ENCODE measurements at places on chromosomes 7 and 10.

DNA sequence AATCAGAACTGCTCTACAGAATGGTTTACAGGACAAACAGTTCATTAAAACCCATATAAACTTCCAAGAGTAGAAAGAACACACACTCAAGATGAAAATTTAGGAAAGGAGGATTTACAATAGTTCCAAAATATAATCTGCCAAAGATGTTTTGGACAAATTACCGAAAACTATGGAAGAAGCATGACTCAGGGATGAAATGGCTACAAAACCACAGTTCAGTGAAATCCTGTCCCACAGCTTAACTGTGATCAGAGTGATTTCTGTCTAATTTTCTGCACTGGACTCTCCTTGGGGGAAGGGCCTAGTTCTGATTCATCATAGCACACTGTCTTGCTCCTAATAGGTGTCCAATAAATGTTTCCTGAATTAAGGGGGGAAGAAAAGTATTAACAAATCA is 82.2 kb downstream of the HIPK2 start:
- DNase-seq = peak; percentile 68

- peak; percentile 73 for DNase-seq
Measured at GRCh38 chr10:51074238-51075028, at the start of gene PRKG1. PRKG1 (plus strand) TSS chr10:51074487.

DNA sequence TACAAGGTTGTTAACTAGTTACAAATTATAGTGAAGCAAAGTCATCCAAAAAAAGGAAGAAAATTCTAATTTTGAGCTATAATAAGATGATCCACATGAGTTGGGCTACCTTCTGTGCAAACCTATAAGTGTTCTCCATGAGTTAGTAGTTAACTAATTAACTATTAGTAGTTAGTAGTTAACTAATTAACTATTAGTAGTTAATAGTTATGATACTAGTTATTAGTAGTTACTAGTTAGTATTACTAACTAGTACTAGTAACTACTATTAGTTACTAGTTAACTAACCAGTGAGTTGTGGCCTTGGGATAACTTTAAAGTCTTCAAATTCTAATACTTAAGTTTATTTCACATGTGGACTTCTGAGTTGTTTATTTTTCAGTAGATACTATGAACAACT is 453.4 kb upstream of the GRM3 start:
- DNase-seq = no peak

DNA sequence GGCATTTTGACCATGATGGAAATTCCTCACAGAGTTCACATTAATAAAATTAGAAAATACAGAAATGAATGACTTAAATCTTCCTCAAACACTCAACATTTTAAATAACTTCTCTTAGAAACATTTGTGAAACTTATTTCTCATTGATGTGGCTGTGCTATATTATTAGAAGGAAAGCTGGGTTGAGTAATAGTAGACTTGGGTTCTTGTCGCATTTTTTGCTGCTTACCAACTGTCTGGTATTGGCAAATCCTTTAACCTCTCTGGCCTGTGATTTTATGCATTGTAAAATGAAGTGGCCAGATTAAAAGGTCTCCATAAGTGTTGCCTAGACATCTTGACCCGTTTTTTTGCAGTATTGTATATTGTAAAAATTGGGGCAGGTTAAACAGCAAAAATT is 66.5 kb downstream of the VPS50 start:
- peak; percentile 50 for DNase-seq

- no peak for DNase-seq
Measured at GRCh38 chr7:36284456-36285090, 105.1 kb upstream of the ANLN start.

- DNase-seq = no peak
Measured at GRCh38 chr7:36928311-36928710, 204.0 kb upstream of the AOAH start.

DNA sequence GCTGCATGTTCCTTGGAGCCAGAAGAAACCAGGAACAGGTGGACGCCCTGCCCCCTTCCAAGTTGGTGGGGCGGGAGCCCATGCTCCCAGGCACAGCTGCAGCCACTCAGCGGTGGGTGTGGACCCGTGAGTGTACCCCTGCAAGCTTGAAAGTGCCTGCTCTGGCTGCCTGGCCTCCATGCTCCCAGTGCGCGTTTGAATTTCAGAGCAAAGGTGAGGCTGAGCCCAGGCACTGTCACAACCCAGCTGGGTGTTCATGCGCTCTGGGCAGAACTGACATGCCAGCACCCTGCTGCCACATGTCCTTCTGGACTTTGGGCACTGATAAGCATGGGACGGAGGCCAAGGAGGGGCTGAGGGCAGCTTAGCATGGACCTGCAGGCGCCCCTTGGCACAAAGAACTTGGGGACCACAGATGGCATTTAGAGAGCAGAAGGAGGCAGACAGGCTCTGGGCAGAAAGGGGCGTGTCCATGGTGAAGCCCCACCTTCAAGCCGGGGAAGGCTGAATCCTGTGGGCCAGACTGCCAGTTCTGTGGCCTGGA is 402.0 kb upstream of the NRG3 start:
- DNase-seq = no peak

Measured in fibroblast of mammary gland (primary cell).